ENCODE measurements at places on chromosomes 2 and 18.

DNA sequence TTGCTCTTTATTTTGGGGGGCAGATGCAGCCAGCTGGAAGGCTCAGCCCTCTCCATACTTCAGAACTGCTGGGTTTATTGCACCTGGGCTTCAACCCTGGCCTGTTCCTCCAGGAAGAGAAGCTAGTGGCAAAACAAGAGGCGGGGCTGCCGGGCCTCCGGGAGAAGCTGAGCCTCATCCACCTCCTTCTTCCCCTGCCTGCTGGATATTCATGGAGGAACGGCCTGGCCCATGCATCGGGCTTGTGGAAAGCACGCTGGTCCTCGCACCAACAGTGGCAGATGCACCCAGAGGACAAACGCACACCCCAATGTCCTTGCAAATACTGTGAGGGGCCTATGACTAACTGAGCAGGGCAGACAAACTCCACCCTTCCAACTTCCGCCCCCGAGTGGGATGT, 30.6 kb downstream of the FAM178B start:
- no peak for DNase-seq

GRCh38 chr2:120539424-120539936, 193.5 kb downstream of the INHBB start:
- DNase-seq, result no peak

DNA sequence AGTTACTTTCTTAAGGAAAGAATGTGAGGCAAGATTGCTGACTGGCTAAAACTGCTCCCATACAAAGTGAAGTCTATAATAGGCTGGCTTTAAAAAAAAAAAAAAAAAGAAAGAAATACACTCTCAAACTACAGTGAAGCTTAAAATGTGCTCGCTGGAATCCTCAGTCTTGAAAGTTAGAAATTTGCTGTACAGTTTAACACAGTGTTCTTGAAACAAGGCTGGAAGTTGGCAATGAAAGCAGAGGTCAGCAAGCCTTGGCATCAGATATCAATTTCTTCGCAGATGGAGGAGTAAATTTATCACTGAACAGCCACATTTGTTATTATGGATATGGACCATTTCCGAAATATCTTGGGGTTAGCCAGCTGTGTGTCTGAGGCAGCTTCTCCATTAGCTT, 392.9 kb downstream of the ZNF516 start:
- no peak for DNase-seq

DNA sequence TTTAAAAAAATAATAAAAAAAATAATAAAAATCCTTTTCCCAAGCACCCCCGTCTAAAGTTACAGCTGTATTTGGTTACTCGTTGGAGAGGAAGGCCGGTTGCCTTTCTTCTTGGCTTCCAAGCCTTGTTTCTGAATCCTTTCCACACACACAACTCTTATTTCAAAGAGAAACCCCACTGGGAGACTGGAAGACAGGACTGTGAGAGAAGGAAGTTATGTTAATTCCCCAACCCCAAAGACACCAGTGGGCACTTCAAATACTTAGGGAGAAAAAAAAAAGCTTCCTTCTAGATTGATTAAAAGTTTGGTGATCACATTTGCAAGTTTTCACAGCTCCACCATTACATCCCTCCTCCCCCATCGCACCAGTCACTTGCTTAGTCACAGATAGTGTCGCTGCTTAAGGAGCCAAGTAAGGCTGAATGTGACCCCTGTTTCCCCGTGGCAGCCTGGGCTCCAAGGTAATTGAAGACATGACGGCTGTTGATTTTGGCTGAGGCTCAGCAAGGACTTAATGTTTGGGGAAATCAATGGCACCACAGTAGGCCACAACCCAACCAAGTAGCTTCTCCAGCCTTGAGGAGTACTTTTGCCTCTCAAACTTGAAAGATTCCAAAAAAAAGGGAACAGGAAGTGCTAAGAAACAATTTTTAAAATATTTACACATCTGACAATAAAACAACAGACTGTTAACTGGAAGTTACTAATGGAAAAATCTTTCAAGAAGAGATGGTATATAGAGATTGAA, 40.8 kb upstream of the FRZB start:
- no peak for DNase-seq

- no peak for DNase-seq
These were observed 8.6 kb downstream of the CABLES1 start for GRCh38 chr18:23143815-23144261.

- no peak for DNase-seq
These were observed 12.0 kb upstream of the C1QL2 start for GRCh38 chr2:119170504-119170903.

DNA sequence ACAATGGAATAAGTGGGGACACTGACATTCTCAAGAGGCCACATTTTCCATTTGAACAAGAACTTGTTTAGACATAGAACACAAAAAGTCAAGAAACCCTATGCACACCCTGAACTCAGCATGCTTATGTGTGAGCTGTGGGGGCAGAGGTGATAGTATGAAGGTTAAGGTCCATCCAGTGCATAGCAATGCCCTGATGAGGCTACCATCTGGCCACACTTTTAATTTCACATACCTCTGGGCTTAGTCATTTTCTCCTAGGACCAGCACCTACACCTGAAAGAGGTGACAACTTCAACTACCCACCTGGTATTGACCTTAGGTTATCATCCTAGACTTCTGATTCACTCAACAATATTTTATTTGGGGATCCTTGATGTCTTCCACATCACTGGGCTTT, 139.8 kb downstream of the PIK3C3 start:
- no peak for DNase-seq

- DNase-seq, result no peak
These were observed 78.2 kb downstream of the C1D start for GRCh38 chr2:67984600-67984999.

DNA sequence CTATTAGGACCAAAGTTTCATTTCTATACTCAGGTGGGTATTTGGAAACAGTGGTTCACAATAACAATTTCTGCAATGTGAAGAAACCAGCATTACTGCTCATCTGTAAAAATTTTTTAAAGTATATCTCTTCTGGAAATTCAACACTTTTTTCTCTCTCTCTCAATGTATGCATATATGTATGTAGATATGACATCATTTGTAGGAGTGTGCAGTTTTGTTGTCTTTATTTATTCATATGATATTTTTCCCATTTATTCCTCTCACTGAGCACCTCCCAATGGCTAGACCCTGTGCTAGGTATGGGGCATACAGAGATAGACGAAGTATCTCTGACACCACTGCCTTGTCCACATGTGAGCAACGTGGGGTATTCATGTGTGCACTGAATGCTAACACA, 58.3 kb downstream of the RDH14 start:
- no peak for DNase-seq

GRCh38 chr18:56172527-56172926, 465.9 kb downstream of the TXNL1 start:
- DNase-seq, result no peak

- no peak for DNase-seq
These were observed 183.0 kb downstream of the MYO5B start for GRCh38 chr18:50011813-50012435.

DNA sequence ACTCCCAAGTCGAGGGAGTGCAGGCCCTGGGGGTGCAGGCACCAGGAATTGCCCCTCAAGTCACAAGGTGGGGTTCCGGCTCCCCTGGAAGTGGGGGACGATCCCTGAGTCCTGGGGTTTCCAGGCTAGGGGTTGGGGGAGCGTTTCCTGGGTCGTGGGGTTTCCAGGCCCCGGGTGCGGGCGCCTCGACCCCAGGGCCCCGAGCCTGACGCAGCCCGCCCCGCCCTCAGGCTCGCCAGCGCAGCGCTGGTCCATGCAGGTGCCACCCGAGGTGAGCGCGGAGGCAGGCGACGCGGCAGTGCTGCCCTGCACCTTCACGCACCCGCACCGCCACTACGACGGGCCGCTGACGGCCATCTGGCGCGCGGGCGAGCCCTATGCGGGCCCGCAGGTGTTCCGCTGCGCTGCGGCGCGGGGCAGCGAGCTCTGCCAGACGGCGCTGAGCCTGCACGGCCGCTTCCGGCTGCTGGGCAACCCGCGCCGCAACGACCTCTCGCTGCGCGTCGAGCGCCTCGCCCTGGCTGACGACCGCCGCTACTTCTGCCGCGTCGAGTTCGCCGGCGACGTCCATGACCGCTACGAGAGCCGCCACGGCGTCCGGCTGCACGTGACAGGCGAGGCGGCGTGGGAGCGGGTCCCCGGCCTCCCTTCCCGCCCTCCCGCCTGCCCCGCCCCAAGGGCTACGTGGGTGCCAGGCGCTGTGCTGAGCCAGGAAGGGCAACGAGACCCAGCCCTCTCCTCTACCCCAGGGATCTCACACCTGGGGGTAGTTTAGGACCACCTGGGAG, 12.0 kb downstream of the SIGLEC15 start:
- DNase-seq, result no peak

DNA sequence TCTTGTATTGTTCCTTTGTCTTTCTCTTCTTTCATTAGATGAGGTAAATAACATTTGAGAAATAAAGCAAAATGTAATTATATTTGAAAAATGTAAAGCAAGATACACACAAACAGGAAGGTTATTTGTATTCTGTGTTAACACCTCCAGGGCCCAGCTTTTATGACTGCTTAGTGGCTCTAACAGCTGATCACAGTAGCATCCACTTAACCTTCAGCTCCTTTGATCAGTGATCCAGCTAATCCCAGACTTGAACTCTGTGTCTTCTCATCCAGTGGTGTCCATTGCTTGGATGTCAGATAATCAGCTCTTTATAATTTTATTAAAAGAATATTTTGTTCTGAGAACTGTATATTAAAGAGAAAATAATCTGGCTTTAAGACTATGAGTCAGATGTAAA, 44.5 kb downstream of the PSMD14 start:
- no peak for DNase-seq

DNA sequence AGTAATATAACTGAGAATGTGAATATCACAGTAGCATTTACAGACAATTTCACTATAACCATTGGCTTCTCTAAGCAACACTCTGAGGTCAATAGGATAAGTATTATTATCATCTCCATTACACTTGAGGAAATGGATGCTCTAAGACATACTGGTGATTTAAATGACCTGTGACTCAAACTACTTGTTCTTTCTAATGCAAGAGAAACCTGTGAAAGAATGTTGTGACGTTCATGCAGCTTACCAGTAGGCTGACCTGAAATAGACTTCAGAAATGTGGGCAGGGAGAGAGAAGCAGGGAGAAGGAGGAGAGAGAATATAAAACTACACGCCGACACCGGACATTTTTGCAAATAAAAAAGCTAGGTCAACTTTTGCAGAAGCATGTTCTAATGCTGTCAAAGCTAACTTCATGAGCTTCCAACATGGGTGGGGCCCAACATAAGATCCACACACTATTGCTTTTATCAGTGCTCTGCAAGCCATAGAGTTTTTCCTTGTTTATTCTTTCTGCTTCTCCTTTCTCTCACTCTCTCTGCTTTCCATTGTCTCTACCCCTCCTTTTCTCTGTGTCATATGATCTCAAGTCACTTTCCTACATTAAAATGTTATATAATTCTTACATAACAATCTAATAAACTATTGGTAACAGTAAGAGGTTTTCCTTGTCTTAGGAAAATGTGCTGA, 217.6 kb upstream of the FN1 start:
- no peak for DNase-seq

GRCh38 chr2:220857368-220857767, 714.7 kb downstream of the EPHA4 start:
- DNase-seq, result no peak

GRCh38 chr2:39989888-39990287, 210.8 kb upstream of the THUMPD2 start:
- no peak for DNase-seq

DNA sequence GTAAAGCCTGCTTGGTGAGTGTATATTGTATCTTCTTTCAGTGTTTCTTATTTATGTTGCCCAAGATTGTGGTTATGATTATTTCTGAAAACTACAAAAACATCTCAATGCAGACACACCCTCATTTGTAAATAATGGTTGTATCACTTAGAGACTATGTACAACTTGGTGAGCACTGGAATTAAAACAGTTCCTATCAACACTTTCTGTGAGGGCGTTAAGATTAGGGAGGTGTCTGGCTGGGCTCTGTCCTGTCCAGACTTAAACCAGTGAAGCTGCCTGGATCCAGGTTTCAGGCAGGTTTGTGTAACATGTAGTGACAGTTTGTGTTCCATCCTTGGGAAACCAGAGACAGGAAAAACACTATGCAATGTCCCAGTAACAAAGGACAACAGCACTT, 49.7 kb downstream of the CTAGE1 start:
- DNase-seq, result no peak

GRCh38 chr2:35510636-35511035, 844.9 kb upstream of the CRIM1 start:
- DNase-seq, result no peak

- DNase-seq, result no peak
These were observed 31.0 kb downstream of the TANC1 start for GRCh38 chr2:158999458-158999857.

DNA sequence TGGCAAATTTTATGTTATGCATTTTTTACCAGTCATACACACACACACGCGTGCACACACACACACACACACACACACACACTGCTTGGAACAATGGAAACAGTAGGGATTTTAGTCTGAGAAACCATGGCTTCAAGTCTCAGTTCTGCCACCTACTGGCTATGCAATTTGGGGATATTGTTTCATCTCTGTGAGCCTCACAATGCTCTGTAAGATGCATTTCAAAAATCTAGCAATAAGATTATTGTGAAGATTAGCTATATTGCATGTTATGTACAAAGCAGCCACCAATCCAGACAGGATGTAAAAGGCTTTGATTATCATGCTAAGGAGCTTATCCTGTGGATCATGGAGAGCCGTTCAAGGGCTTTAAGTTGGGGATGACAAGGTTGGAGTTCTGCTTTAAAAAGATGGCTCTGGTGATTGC, 401.4 kb downstream of the NBAS start:
- DNase-seq, result no peak

DNA sequence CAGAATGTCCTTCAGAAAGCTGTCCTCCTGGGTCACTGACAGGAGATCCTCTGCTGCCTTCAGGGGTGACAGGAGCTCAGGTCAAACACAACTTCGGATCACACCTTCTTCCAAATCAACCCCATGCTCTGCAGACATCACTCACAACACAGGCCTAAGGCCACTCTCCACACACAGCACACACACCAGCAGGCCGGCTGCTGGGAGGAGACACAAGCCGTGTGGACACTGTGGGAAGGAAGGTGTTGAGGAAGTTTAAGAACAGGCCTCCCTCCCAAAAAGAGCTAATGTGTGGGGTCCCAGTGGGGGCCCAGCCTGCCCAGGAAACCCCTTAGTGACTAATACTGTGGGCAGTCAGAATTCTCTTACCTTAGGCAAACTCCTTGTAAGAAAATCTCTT, 290.3 kb upstream of the ID2 start:
- DNase-seq, result no peak

- no peak for DNase-seq
These were observed 9.3 kb upstream of the TBC1D8 start for GRCh38 chr2:101160454-101160853.

Measured in naive thymus-derived CD8-positive, alpha-beta T cell (primary cell).